ENCODE measurements at places on chromosomes 1 and 21. TPM values are rescaled to one million over a fixed set of nuclear protein-coding genes. Genes with fewer than 3 reads are reported as not detected.

Gene KCNJ10
- polyA plus RNA-seq, result not detected

DNA sequence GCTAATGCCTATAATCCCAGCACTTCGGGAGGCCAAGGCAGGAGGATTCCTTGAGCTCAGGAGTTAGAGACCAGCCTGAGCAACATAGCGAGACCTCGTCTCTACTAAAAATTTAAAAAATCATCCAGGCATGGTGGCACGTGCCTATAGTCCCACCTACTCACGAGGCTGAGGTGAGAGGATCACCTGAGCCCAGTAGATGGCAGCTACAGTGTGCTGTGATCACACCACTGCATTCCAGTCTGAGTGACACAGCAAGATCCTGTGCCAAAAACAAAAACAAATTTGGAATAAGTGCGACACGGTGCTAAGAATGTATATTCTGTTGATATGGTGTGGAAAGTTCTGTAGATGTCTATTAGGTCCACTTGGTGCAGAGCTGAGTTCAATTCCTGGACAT lies 15.1 kb downstream of the USP33 start:
- DNase-seq, result no peak

- DNase-seq, result no peak
These were observed 37.3 kb upstream of the CSF3R start for GRCh38 chr1:36520056-36520455.

DNA sequence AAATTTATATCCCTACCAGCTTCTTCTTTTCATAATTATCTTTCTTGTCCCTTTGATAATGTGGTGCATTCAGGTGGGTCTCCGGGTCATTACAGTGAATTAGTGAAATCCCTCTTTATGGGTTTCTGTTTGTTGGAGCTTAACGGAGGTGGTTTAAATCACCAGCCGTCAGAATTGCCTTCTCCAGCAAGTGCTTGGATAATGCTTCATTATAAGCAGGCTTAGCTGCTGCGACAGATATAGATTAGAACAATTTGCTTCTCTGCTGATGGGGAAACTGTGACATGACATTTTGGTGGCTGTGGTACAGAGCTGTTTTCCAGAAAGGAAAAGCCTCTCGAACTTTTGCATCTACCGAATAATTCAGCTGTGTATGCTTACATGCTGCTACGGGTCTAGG lies 56.9 kb downstream of the KAZN start:
- DNase-seq, result no peak
